ENCODE measurements at places on chromosomes 11 and 22. TPM values are rescaled to one million over a fixed set of nuclear protein-coding genes. Genes with fewer than 3 reads are reported as not detected.

CBLIF gene
- not detected for total RNA-seq

C2CD2L gene
- total RNA-seq: 6.3 TPM

APLNR gene
- not detected for total RNA-seq

MRGPRX4 gene
- total RNA-seq: not detected

DERL3 gene
- total RNA-seq: 0.52 TPM

APOBEC3A gene
- total RNA-seq: not detected

CRYBA4 gene
- total RNA-seq: not detected

HPX gene
- 0.27 TPM for total RNA-seq

MYO7A gene
- total RNA-seq: 1.3 TPM

CALCA gene
- total RNA-seq: not detected

FAM180B gene
- not detected for total RNA-seq

ASCL2 gene
- not detected for total RNA-seq

TYR gene
- not detected for total RNA-seq

MIOX gene
- 0.11 TPM for total RNA-seq

POTEH gene
- total RNA-seq: not detected

ELF5 gene
- total RNA-seq: not detected

OR2AT4 gene
- total RNA-seq: not detected

SMTNL1 gene
- not detected for total RNA-seq

LRRC10B gene
- total RNA-seq: 0.31 TPM

CRACR2B gene
- total RNA-seq: 5.7 TPM

FLRT1 gene
- 0.10 TPM for total RNA-seq

MPPED2 gene
- not detected for total RNA-seq

MS4A14 gene
- not detected for total RNA-seq

VPREB1 gene
- not detected for total RNA-seq

COA4 gene
- 124 TPM for total RNA-seq

ARHGAP20 gene
- not detected for total RNA-seq

SLC1A2 gene
- 0.27 TPM for total RNA-seq

TRIM21 gene
- 23.2 TPM for total RNA-seq

POU2F3 gene
- total RNA-seq: not detected

JAML gene
- not detected for total RNA-seq

ANO9 gene
- 1.3 TPM for total RNA-seq

CRYAB gene
- total RNA-seq: 23.1 TPM

PRAME gene
- total RNA-seq: 99.0 TPM

NXPE4 gene
- total RNA-seq: not detected

OR8D4 gene
- not detected for total RNA-seq

TRPC6 gene
- 0.96 TPM for total RNA-seq

GSTT2B gene
- total RNA-seq: 0.39 TPM

C11orf42 gene
- total RNA-seq: not detected

P2RY2 gene
- 11.3 TPM for total RNA-seq

HIPK3 gene
- 20.3 TPM for total RNA-seq

Measured in A549 treated with Mapracorat at 1 μM for 4 hours (cell line).